ENCODE measurements at places on chromosomes 11 and 22.

- ATAC-seq, result no peak
Observed at GRCh38 chr11:93225662-93226061, 27.9 kb upstream of the SLC36A4 start.

DNA sequence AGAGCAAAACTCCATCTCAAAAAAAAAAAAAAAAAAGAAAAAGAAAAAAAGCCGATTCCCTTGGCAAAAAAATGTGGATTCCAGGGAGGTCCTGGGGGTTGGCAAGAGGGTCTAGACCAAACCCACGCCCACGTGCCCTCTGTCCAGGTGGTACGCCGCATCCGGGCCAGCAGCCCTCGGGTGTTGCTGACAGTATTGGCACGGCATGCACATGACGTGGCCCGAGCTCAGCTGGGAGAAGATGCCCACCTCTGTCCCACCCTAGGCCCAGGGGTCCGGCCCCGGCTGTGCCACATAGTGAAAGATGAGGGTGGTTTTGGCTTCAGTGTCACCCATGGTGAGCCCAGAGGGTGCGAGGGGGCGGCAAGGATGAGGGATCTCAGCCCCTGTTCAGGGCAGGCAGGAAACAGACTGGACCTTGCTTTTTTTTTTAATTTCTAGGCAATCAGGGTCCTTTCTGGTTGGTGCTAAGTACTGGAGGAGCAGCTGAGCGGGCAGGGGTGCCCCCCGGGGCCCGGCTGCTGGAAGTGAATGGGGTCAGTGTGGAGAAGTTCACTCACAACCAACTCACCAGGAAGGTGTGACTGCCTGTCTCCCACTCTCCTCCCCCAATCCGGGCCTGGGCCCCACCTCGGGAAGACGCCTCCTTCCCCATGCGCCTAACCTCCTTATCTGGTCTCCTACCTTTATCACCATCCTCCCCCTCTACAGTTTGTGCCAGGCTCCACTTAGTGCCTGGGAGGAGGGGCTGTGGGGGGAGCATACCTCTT is 2.0 kb downstream of the NHERF4 start:
- no peak for ATAC-seq

- ATAC-seq, result no peak
Observed at GRCh38 chr22:48579043-48579927, 1248.4 kb downstream of the BRD1 start.

- ATAC-seq, result no peak
Observed at GRCh38 chr11:102722821-102723220, 1.9 kb downstream of the MMP8 start.

DNA sequence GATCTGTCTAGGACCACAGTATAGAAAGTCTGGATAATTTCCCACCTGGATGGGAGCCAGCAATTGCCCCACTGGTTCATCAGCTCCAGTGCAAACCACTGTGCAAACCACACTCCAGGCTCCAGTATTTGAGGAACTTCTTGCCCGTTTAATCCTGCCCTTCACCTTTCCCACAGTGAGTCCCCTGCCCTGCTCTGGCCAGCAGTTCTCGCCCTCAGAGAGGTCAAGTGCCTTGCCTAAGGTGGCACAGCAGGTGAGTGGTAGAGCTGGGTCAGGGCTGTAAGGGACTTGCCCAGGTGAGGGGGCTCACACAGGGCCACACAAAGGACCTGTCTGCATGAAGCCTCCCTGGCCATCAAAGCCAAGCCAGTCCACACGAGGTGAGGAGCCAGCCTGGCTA is 24.1 kb downstream of the MS4A10 start:
- no peak for ATAC-seq

GRCh38 chr22:26480611-26480932 is 3.0 kb downstream of the HPS4 start:
- ATAC-seq, result no peak

DNA sequence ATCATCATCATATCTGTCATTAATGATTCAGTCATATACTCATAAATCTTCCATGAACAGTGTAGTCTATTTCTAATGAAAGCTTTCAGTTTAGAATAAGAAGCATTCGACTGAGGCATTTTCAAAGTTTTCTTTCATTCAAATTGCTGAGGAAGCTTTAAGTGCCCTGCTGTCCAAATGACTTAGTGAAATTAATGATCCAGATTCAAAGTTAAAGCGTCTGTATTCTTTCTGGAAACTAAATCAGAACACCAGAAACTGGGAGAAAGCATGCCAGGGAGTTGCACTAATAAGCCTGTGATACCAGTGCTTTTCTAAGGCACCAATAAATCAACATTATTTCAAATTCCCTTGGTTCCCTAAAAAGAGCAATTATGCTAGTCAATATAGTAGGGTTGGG is 367.8 kb upstream of the ANO5 start:
- no peak for ATAC-seq

- ATAC-seq, result no peak
Observed at GRCh38 chr22:50090412-50090714, 557 bp downstream of the MOV10L1 start.

GRCh38 chr11:74871037-74871436 is 77.9 kb downstream of the XRRA1 start:
- no peak for ATAC-seq

DNA sequence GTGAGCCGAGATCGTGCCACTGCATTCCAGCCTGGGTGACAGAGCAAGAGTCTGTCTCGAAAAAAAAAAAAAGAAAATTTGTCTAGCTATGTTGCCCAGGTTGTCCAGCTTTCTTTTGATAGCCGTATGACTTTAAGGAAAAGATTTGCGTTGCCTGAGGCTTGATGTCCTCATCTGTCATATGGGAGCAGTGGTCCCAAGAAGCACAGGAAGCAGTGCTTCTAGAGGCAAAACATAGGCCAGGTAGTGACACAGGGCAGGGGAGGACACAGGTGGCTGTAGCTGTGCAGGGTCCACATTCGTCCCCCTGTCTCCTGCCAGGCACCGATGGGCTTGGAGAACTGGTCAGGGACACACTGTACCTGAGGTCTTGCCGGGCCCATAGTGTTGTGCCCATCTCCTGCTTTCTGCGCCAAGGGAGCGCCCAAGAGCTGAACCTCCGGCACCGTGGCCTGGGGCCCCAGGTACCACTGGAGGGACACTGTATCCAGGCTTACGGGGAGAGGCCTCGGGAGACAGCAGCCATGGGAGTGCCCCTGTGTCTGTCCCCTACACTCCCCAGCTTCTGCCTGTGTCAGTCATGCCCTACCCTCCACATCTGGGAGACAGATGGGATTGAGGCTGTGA is 1.4 kb downstream of the LRRC74B start:
- no peak for ATAC-seq

DNA sequence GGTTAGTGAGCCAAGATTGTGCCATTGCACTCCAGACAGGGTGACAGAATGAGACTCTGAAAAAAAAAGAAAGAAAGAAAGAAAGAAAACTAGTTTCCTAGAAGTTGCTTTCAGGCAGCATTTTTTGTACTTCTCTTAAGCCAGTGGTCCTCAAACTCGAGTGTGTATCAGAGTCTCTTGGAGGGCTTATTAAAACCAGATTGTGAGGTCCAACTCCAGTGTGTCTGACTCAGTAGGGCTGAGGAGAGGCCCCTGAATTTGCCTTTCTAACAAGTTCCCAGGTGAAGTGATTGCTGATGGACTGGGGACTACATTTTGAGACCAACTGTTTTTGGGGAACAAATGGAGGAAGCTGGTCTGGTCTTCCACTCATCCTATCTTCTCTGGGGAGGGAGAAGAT is 57.5 kb upstream of the VSTM5 start:
- no peak for ATAC-seq

DNA sequence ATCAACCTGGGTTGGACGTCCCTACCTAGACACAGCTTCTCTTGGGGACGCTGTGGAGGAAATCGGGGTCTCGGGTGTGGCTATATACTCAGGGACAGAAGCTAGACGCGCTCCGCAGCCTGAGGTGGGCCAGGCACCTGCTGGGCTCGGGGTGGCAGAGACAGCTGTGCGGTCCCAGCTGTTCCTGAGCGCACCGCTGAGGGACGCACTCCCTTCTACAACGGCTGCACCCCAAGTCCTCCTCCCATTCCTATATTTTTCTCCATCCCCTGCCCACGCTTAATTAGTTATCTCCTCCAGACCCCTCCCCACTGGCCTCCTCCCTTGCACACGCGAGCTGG is 188 bp upstream of the MTNR1B start:
- ATAC-seq, result no peak

- no peak for ATAC-seq
Observed at GRCh38 chr22:45804986-45805325, 133.3 kb downstream of the ATXN10 start.

DNA sequence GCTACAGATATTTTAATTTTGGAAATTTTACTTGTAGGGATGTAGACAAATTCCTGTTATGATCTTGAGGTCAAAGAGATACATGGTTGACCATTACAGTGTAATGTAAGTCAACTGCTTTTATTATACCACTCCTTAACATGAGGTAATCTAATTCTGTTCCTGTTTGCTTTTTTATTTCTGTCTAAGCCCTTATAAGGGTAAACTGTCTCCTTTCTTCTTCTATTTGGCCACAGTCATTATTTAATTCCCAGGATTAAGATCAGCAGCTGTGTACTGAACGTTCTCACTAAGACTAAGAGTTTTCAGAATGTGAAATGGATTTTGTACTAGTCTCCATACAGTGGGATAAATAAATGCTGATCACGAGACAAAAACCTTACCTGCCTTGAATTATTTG is 32.8 kb downstream of the C2CD3 start:
- ATAC-seq, result no peak

- no peak for ATAC-seq
Observed at GRCh38 chr11:35079611-35080010, 59.4 kb upstream of the CD44 start.

DNA sequence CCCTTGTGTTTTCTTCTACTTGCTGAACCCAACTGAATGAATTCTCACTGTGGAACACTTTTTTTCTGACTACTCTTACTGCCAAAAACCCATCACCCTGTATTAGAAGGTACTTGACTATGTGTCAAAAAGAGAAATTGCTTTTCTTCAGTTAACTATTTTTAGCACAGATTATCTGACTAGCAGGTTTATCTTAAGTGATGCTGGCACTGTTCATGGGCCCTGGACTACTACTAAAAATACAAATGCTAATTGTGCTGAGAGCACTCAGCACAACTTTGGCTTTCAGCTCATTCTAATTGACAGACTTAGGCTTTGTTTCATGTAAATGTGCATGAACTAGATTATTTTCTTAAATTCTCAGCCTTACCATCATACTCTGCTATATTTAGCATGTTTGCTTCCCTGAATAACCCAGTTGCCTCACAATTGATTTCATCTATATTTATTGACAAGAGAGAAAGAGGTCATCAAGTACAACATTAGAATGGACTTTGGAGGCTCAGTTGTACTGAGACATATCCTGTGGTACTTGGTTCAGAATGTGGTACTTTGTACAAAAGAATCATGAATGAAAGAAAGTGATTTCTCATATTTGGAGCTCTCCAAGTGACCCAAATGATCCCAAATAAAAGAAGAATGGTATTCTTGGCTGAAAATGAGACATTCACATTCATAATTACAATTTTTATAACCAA is 478.3 kb downstream of the KCNA4 start:
- ATAC-seq, result no peak

DNA sequence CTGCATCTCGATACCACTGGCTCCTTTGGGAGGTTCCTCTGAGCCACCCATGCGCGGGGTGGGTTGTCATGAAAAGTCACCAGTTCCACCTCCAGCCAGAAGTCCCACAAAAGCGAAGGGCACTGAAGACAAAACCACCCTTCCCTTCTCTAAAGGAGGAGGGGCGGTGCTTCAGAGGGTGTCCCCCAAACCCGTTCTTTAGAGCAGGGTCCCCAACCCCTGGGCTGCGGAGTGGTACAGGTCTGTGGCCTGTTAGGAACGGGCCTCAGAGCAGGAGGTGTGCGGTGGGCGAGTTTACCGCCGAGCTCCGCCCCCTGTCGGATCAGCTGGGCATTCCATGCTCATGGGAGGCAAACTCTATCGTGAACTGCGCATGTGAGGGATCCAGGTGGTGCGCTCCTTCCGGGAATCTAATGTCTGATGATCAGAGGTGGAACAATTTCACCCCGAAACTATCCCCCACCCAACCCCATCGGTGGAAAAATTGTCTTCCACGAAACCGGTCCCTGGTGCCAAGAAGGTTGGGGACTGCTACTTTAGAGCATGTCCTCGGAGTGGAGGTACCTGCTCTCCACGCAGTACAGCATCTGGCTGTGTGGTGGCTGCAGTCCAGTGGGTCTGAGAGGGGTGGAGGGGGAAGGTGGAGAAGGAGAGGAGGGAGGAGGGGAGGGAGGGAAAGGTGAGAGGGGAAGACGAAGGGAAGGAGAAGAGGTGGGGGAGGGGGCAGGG is 72.9 kb upstream of the SEPTIN5 start:
- ATAC-seq, result no peak

DNA sequence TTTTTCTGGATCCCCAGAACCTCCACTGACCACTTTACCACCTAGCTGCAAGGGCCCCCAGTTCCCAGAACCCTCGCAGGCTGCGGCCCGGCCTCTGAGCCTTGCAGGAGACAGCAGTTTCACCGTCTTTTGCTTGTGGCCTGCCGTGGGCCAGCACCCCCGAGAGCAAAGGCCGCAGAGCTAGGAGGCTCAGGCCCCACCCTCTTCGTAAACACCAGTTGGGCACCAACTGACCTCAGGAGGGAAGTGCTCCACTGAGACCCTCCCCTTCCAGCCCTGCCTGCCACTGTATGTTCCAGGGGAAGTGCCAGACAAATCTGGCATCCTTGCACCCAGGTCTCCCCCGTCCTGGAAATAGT is 23.4 kb upstream of the CREB3L1 start:
- ATAC-seq, result no peak

All from activated CD4-positive, CD25-positive, alpha-beta regulatory T cell treated with anti-CD3 and anti-CD28 coated beads, Interleukin-2, amount 50 U/mL, for 24 hours (primary cell).